Left forelimb (tissue), 1 donor: ENCODE measurements at places on chromosomes 5 and 9.

DNA sequence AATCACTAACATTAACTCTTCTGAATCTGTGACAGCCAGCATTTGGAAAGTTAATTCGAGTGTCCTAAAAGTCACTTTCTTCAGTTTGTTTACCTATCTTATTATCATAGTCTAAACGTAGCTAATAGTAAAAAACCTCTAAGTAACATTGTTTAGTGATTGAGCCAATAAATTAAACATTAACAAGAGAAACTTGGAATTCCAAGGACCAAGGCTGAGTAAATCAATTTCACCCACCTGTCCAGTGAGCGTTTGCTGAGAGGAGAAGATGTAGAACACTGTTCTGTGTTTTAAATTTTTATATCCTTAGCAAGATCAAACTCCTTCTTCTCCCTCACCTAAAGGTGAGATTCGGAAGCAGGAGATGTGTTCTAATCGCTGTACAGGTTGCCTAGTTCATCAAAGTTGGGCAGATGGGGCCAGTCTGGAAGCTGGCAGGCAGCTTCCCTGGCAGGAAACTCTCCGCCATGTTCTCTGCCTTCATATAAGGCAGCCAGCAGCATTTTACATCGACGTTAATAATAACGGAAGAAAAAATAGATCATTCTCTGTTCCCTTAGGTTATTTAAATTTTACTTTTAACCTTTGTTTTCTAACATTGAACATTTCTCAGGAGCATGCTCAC is 89.2 kb downstream of the DAPK1 start:
- DNase-seq = no peak

- peak; percentile 66 for DNase-seq
Observed at GRCh38 chr5:180126716-180127681, 55.4 kb upstream of the RNF130 start.

DNA sequence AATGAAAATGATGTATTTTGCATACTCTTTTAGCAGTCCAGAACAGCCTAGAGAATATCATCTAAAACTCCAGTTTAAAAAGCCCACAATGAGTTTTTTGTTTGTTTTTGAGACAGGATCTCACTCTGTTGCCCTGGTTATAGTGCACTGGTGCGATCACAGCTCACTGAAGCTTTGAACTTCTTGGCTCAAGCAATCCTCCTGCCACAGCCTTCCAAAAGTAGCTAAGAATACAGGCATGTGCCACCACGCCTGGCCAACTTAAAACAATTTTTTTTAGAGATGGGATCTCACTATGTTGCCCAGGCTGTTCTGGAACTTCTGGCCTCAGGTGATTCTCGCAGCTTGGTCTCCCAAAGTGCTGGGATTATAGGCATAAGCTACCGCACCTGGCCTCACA is 175.7 kb downstream of the FBN2 start:
- DNase-seq = no peak

GRCh38 chr9:15238646-15239045 is 68.4 kb downstream of the TTC39B start:
- DNase-seq = no peak

GRCh38 chr5:59819806-59820205 is 73.7 kb downstream of the PDE4D start:
- DNase-seq = no peak
